ENCODE measurements at places on chromosomes 16 and 17.

DNA sequence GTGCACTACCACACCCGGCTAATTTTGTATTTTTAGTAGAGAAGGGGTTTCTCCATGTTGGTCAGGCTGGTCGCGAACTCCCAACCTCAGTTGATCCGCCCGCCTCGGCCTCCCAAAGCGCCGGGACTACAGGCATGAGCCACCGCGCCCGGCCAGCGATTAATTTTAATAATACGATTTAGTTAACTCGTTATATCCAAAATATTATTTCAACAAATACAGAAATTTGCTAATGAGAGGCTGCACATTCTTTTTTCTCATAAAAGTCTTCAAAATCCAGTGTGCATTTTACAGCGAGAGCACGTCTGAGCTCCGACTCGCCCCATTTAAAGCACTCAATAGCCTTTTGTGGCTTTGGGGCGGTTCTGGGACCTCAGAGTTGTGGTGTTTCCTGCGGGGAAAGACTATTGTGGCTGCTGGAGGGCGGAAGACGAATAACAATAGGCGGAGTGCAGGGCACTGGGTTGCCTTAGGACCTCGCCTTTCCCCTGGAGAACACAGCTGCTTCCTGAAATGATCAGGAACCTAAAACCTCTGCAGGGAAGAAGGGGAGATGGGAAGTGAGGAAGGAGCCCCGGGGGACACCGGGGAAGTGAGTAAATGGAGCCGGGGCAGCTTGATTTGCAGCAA, 2.9 kb upstream of the ZSCAN10 start:
- peak; percentile 18 for DNase-seq

- DNase-seq = no peak
Measured at GRCh38 chr17:68519911-68520310, 7.7 kb downstream of the PRKAR1A start.

GRCh38 chr17:61744252-61744651, 119.1 kb downstream of the BRIP1 start:
- DNase-seq = no peak

DNA sequence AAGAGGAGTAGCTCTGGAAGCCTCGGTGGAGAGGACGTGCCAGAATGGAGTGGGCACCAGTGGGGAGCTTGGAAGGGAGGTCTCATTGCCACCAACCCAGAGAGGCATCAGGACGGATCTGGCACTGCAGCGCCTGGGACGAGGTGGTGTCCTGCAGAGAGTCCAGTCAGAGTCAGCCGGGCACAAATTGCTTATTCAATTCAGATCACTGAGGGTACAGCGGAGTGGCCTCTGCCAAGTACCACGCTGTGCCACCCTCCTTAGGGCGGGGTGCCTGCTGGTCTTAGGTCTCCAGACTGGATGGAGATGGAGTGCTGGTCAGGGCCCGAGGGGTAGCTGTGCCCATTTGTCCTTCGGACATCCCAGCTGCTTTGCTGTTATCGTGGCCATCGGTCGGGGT, 18.9 kb upstream of the SPPL2C start:
- DNase-seq = no peak

DNA sequence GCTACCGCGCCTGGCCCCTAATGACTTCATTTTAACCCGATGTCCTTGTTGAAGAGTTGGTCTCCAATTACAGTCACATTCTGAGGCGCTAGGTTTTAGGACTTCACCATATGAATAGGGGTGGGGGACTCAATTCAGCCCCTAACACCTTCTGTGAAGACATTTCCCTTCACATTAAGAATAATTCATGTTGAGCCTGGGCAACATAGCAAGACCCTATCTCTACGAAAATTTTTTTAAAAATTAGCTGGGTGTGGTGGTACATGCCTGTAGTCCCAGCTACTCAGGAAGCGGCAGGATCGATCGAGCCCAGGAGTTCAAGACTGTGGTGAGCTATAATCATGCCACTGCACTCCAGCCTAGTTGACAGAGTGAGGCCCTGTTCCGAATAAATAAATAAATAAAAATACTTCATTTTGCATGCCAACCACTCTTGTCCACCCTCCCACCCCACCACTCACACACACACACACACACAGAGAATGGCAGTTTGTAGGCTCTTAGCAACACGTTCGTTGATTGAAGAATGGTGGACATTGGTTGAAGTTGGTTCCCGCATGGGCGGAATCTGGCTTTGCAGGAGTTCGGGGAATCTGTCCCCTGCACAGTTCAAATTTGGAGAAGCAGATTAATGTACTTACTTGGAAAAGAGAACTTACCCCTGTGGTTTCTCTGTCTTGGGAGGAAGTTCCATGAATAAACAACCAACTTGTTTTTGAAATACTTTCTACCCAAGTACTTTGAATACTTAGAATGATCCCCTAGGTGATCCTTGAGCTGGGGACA, 27.8 kb upstream of the TVP23A start:
- DNase-seq = no peak

DNA sequence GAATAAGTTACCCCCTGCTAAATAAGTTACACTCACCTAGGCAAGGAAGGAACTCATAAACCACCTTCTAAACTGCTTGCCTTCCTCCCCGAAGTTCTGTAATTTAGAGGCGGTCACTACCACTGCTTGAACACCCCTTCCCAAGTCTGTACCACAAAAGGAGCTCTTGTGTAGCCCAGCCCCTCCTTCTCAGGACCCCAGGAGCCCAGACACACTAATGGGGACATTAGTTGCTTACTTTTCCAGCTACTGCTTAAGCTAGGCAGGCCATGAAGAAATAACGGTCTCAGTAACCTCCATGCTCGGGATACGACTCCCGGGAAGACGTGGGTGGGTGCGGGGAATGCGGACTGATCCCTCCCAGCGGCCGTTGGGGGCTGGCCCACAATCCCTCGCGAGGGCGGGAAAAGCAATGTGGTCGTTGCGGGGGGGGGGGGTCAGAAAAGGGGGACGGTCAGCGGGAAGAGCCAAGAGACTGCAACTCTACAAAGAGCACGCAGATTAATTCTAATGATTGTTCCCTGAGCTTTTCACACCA, at the start of gene TEX14:
Gene TEX14, minus strand, starts transcription at position 345 of the 538 bp plus-strand sequence. CDS start 40,044 bp downstream, outside the sequence.
- no peak for DNase-seq

DNA sequence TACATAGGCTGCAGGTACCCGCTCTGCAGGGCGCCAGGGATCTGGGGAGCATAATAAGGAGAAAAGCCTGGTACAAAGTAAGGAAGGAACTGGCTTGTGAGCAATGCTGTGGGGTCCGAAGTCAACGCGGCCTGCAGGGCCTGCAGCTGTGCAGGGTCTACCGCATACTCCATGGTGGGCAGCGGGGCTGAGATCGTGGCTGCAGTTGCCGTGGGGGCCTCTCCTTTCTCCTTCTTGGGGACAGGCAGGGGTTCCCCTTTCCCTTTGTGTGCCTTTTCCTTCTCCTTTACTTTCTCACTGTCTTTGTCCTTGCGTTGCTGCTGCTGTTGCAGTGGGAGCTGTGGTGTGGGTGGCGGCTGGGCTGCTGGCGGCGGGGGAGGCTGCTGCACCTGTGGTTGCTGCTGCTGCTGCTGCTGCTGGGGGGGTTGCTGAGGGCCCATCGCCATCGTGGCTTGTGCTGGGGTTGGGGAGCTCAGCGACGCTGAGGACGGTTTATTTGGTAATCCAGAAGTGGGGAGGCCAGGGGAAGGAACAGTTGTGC, 259.6 kb downstream of the ZFHX3 start:
- DNase-seq = no peak

DNA sequence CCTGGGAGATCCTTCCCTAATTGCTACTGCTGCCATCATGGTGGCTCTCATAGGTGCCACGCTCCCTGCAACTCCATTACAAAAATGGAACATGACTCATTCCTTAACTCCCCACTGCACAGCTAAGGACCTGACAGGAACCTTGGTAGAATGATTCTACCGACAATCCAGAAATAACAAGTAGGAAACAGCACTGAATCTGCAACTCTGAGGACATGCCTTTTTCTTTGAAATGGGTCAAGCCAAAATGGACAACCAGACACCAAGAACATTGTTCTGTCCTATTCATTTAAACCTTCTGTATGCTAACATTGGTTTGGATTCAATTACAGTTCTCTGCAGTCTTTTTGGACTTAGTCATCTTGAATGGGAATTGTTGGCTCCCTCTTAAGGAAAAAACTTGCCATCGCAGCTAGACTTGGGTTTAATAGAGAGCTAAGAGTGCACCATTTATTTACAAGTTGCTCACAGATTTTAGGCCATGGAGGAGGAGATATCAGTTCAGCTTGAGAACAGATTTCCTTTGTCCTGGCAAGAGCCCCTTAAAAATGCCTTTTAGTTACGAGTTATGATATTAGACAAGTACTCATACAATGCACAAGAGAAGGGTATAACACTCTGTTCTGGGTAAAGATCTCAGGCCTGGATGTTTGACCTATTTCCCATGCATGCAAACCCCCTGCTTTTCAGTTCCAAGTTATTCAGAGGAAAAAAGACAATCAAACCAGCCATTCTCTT, 20.9 kb upstream of the NSRP1 start:
- no peak for DNase-seq

- no peak for DNase-seq
Measured at GRCh38 chr17:18891541-18891940, 33.6 kb downstream of the PRPSAP2 start.

GRCh38 chr17:67030641-67031040, 13.7 kb upstream of the CACNG1 start:
- DNase-seq = no peak

- no peak for DNase-seq
Measured at GRCh38 chr17:77312786-77313599, 172.2 kb downstream of the SEC14L1 start.

GRCh38 chr16:67200491-67200890, 1.6 kb downstream of the ELMO3 start:
- no peak for DNase-seq

- no peak for DNase-seq
Measured at GRCh38 chr17:43825567-43825966, 7.4 kb downstream of the MPP3 start.

- peak; percentile 74 for DNase-seq
Measured at GRCh38 chr17:30336369-30337171, 2.7 kb upstream of the TMIGD1 start.

DNA sequence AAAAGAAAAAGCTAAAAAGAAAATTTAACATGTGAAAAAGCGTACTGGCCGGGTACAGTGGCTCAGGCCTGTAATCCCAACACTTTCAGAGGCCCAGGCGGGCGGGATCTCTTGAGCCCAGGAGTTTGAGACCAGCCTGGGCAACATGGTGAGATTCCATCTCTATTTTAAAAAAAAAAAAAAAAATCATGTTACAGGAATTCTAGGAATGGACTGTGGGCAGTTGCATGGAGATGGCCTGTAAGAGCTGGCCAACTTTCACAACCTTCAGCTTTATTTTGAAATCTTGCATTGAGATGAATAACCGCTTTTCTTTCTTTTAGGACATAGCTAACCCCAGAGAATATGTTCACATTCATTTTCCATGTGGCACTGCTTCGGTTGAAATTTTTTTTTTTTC, 8.2 kb upstream of the CIAO3 start:
- DNase-seq = no peak

All from stimulated activated naive CD4-positive, alpha-beta T cell (primary cell).